HCT116 (cell line): ENCODE measurements at places on chromosomes 1 and 21. TPM values are rescaled to one million over a fixed set of nuclear protein-coding genes. Genes with fewer than 3 reads are reported as not detected.

Gene TMEM240
- 2.3 TPM for total RNA-seq

Gene KCNJ6
- total RNA-seq, result not detected

GRCh38 chr21:44445145-44445812, 10.0 kb upstream of the LRRC3 start:
- H3K4me3 ChIP-seq, result no peak overlapping the region
- H3K27me3 ChIP-seq, result peaks cover 14% of the 10 kb centered on the region; the same call in 1 of the 2 replicates
- peaks cover 6% of the 10 kb centered on the region; the same call in 1 of the 2 replicates for H3K36me3 ChIP-seq
- H3K4me1 ChIP-seq, result peaks cover 13% of the 10 kb centered on the region
- DNase-seq, result no peak
- H3K27ac ChIP-seq, result no peak overlapping the region

GRCh38 chr1:180229483-180230415, at the start of gene LHX4:
TSS of gene LHX4 (plus strand) at chr1:180230264. CDS start at chr1:180230530, 266 bp downstream.
- DNase-seq, result no peak
- H3K27me3 ChIP-seq, result 0 out of 2 replicates have a peak, but pooled peaks cover 3% of the 10 kb centered on the region
- H3K27ac ChIP-seq, result no peak within 1 kb of the TSS
- peak within 1 kb of the TSS; percentile 45 for H3K4me3 ChIP-seq

GRCh38 chr1:156539818-156540355, 32.5 kb downstream of the IQGAP3 start:
- no peak overlapping the region for H3K4me3 ChIP-seq
- no peaks in the 10 kb centered on the region for H3K4me1 ChIP-seq
- peaks cover 28% of the 10 kb centered on the region for H3K36me3 ChIP-seq
- H3K27ac ChIP-seq, result no peak overlapping the region
- no peaks in the 10 kb centered on the region for H3K27me3 ChIP-seq

Gene EXOC8
- total RNA-seq, result 12.7 TPM

DNA sequence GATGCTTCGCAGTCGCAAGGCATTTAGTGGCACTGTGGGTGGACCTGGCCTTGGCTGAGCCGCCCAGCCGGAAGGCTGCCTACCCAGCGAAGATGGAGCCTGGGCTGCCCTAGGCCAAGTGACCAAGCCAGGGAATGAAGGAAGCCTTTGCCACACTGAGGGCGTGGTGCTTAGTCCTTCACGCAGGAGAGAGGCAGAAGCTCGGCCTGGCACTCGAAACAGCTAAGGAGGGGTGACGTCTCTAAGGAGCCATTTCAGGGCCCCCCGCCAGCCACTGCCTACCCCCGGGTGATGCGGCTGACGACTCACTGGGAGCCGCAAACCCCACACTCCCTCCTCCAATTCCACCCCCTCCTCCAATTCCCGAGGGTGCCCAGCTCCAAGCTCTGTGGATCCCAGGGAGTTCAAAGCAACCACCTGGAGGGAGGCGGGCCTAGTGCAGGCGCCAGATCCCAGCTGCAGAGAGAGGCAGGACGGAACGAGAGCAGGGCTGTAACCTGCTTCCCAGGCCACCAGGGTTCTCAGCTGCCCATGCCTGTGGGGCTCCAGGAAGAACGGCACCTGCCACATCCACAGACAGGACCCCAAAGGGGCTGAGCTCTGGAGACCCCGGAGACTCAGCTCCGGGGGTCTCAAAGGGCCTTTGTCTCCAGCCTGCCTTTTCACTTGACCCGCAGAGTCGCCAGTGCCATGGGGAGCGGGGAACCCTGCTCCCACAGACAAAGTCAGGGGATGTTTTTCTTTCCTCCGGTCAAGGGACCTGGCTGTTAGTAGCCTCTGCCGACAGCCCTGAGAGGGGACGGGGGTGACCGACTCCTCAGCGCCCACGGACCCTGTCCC, 75.8 kb downstream of the ARHGEF16 start:
- no peaks in the 10 kb centered on the region for H3K36me3 ChIP-seq
- no peak for DNase-seq
- H3K27me3 ChIP-seq, result no peaks in the 10 kb centered on the region
- peak overlapping the region; percentile 57 for H3K4me3 ChIP-seq
- H3K4me1 ChIP-seq, result peaks cover 22% of the 10 kb centered on the region
- H3K27ac ChIP-seq, result peak overlapping the region; percentile 81; the same call in 1 of the 2 replicates

DNA sequence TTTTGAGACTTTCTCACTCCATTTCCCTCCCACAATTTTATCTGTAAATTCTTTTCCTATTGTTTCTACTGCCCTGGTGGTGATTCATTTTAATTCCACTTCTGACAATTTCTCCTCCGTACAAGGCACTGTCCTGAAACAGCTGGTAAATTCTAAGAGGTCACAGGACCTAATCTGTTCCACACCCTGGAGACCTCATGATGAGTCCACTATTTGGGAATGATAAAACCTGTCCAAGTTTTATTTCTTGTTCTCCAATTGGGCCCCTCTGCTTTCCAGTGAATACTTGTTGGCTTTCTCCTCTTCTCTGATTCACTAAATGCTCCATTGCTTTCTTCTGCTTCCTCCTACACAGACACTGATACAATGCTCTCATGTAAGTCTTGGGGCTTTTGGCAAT, 343.1 kb upstream of the DUSP10 start:
- no peak overlapping the region for H3K27ac ChIP-seq
- H3K4me3 ChIP-seq, result no peak overlapping the region
- H3K27me3 ChIP-seq, result no peaks in the 10 kb centered on the region
- no peak for DNase-seq
- H3K4me1 ChIP-seq, result no peaks in the 10 kb centered on the region

DNA sequence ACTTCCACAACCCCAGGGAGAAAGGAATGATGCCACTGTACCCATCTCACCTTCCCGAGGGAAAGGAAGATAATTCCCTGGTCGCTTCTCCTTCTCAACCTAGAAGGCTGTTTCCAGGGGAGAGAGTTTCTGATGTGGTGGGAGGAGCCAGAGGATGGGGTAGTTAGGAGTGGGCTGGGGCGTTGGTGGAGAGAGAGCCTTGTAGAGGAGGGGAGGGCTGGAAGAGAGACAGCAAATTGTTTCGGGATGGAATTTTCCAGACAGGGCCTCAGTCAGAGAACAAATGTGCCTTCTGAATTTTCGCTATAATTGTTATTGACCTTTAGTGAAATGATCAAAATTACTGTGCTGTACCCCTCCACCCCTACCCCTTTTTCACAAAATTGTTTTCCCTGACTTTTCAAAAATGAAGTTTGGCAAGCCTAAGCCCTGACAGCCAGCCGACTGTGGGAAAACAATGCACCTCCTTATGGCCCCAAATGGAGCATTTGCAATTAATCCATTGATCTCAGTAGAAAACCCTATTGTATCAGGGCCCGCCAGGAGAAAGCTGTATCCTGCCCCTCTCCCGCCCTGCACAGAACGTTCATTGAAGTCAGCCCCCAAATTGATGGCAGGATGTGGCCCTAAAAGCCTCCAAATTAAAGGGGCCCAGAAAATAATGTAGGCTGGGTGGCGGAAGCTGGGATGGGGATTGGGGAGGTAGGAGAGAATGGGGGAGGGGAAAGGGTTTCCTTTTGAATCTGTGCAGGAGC, 69.1 kb upstream of the JUN start:
- H3K36me3 ChIP-seq, result no peaks in the 10 kb centered on the region
- no peak overlapping the region for H3K4me3 ChIP-seq
- H3K4me1 ChIP-seq, result peaks cover 13% of the 10 kb centered on the region
- H3K27me3 ChIP-seq, result no peaks in the 10 kb centered on the region

Gene PDE4DIP
- total RNA-seq, result 16.3 TPM
